Lung (tissue), 17 donors: ENCODE measurements at places on chromosomes 7 and 10.

DNA sequence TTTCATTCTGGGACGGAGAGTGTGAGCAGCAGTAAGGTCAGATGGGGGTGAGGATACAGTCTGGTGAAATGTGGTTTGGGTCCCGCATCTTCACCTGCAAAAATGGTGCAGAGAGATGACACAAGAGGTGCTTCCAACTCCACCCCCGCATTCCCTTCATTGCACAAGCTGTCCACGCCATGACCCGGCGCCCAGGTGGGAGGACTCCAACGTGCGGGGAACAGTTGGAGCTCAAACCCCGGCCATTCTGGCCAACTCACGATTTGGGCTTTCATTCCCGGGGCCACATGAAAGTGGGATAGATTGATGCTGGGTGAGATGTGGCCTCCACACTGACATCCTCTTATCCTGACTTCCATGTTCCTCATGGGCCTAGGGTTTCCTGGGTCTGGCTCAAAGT, 34.6 kb upstream of the ZNF273 start:
- DNase-seq = no peak

GRCh38 chr7:140655511-140656408, 15.1 kb upstream of the DENND2A start:
- DNase-seq = no peak

DNA sequence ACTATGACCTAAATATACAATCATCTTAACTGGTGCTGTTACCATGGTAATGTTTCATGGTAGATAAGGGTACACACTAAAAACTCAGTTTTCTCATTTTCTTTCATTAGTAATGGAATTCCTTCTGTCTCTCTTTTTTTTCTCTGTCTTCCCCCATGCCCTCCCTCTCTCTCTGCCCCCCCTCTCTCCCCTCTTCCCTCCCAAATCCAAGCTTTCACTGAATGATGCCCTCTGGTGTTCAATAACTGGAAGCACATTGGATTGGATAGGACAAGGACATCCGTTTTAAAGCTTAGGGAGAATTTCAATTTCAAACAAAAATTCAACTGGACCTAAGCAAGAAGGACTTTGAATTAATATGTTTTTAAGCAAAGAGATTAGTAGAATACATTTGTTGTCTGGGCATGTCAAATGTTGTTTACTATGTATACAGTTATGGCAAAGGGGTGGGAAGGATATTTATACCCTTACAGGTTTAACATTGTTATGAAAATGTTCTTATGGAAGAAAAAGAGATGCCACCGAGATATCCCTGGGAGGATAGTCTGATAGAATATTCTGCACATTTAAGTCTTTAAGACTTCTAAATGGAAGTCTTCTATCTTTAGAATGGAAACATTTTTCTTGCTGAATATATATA, 6.1 kb downstream of the CHRM2 start:
- peak; percentile 23 for DNase-seq

- DNase-seq = peak; percentile 91
Measured at GRCh38 chr7:130356121-130356875, 11.7 kb downstream of the CPA5 start.

GRCh38 chr10:104109908-104110662, 11.9 kb upstream of the SFR1 start:
- no peak for DNase-seq

GRCh38 chr10:61410353-61411070, 42.7 kb downstream of the TMEM26 start:
- DNase-seq = no peak

- peak; percentile 79 for DNase-seq
Measured at GRCh38 chr10:101725296-101726114, 30.5 kb upstream of the FBXW4 start.

- DNase-seq = no peak
Measured at GRCh38 chr10:13859979-13860654, 273.4 kb downstream of the PRPF18 start.

DNA sequence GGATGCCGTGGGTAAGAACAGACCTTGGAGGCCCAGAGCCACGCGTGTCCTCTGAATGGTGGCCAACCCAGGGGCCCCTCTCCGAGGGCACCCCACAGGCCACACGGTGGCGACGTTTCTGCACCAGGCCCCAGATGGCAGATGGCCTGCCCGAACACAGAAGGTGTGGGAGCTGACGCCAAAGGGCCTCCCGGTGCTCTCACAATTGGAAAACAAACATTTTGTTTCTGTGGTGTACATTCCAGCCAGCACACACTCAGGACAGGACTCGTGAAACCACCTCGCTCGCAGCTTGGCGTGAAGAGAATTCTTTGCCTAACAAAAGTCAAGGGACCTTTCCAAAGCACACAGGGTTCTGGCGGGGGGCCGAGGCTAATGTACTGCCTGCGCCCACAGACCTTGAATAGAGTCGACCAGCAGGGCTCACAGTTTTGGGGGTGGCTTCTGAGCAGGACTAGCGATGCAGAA, 112.1 kb downstream of the FAM53B start:
- peak; percentile 75 for DNase-seq

- no peak for DNase-seq
Measured at GRCh38 chr7:2771274-2771731, 72.8 kb downstream of the GNA12 start.

DNA sequence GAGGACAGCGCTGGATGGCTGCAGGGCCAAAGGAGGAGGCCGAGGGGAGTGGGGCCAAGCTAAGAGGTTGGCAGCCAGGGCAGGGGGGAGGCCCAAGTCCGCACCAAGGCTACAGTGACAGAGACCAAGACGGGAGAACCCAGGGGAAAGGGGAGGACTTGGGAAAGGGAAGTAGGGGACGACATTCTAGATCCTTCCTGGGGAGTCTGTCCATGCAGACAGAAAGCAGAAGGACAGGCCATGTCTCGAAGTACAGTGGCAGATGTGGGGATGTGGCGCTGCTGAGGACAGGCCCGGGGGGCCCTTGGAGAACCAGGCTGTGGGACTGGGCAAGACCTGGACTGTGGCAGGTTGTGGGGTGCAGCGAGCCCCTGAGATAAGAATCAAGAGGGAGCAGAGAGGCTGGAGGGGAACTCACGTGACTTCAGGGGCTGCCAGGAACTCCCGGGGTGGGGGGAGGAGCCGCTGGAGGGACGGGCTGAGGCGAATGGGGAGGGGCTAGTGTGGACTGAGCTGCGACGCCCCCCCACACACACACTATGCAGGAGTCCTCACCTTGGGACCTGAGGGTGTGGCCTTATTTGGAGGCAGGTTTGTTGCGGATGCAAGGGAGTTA, 68.5 kb upstream of the TNRC18 start:
- no peak for DNase-seq

DNA sequence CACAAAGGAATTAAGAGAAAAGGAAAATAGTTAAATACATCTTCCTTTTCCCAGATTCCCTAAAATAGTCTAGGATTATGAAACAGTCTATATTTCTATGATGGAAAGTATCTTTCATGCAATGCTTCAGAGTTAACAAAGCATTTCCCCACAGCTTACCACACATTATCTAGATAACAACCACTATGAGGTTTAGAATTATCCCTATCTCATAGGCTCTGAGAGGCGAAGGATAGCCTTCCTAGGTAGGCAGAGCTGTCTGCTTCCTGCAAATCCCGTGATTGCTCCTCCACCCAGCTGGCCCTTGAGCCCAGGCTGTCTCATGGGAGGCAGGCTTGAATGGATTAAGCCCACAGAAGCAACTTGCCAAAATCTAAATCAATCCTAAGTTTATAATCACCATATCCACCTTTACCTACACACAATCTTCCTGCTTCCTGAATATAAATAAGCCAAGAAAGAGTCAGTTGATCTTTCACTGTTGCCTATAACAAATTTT, 321.4 kb upstream of the AOAH start:
- DNase-seq = no peak

DNA sequence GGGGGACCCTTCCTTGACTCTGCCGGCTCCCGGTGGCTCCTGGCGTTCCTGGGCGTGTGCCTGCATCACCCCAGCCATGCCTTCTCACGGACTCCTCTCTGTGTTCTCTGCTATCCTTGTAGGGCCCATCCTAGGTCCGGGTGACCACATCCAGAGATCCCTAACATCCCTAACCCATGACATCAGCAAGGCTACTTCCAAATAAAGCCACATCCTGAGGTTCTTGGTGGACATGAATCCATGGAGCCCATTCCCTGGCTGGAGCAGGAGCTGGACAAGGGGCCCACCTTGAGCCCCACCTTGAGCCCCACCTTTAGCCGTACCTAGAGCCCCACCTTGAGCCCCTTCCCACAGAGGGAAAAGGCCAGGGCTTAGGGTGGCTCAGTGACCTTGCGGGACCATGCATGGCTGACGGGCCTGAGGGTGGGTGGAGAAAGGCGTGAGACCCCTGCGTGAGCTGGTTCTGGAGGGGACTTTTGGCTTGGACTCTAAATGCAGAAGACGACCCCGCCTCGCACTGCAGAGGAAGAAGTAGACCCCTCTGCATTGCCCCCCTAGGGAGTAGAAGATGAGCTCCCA, 58.5 kb upstream of the INPP5A start:
- DNase-seq = no peak

- DNase-seq = no peak
Measured at GRCh38 chr10:110335314-110336064, 30.8 kb upstream of the SMNDC1 start.

DNA sequence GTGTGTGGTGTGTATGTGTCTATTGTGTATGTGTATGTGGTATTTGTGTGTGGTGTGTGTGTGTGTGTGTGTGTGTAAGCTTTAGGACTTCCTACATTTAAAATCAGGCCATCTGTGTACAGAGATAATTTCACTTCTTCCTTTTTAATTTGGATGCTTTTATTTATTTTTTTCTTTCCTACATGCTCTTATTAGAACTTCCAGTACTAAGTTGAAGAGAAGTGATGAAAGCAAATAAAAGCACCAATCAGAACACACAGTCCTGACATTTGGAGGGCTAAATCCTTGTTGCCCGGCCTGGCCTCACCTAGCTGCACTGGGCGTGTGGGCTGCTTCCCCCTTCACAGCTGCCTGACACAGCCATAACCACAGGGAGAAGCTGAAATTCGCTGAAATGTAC, 3.8 kb upstream of the MRC1 start:
- no peak for DNase-seq

DNA sequence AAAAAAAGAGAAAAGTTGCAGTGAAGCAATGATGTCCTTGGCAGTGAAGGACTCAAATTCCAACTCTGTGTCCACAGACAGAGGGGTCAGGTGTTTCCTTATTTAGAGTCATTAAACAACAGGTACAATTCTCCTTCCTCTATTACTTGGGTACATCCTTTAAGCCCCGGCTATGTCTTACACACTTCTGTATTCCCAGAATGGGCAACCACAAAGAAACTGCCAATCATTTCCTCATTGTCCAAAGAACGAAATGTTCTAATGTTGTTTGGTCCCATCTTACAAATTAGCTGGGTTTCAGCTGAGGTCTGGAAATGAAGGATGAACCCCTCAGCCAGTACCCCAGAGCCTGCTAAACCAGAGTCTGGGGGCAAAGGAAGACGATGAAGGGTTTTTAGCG, 59.5 kb downstream of the GRB10 start:
- DNase-seq = no peak

- DNase-seq = peak; percentile 81
Measured at GRCh38 chr7:29360633-29361625, 166.4 kb downstream of the CHN2 start.
